B cell (primary cell): ENCODE measurements at places on chromosomes 1 and 21. TPM values are rescaled to one million over a fixed set of nuclear protein-coding genes. Genes with fewer than 3 reads are reported as not detected.

FALEC gene
- 1.1 and 3.7 TPM in 2 replicates for polyA plus RNA-seq

CAMK2N1 gene
- polyA plus RNA-seq, result 0.49 and 0.74 TPM in 2 replicates

DNA sequence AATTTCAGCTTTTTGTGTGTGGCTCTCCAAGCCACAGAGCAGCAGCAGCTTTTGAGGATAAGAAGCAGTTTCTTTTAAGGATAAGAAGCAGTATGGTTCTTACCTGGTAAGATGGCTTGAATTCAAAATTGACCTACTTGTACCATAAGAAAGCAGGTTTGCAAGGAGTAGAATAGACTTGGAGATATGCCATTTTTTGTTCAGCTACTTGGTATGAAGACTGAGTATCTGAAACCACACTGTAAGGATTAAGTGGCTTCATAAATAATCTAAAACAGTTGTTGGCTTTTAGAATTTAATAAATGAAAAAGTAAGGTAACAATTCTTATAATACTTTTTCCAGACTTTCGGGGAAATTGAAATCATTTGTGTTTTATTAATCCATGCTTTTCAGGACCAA, 74.2 kb downstream of the ATF6 start:
- H3K4me1 ChIP-seq, result no peaks in the 10 kb centered on the region
- H3K36me3 ChIP-seq, result peaks cover 12% of the 10 kb centered on the region
- DNase-seq, result no peak
- no peak overlapping the region for H3K4me3 ChIP-seq

IL23R gene
- polyA plus RNA-seq, result not detected in 2 replicates

- H3K4me3 ChIP-seq, result no peak overlapping the region
- DNase-seq, result no peak
- H3K4me1 ChIP-seq, result no peaks in the 10 kb centered on the region
- no peaks in the 10 kb centered on the region for H3K27me3 ChIP-seq
Measured at GRCh38 chr1:160222546-160222945, 17.4 kb downstream of the PEA15 start.

ZBTB21 gene
- polyA plus RNA-seq, result 12.4 and 45.7 TPM in 2 replicates

- no peak overlapping the region for H3K27ac ChIP-seq
- no peak overlapping the region for H3K4me3 ChIP-seq
- H3K4me1 ChIP-seq, result no peaks in the 10 kb centered on the region
- no peak for DNase-seq
- no peaks in the 10 kb centered on the region for H3K36me3 ChIP-seq
- no peaks in the 10 kb centered on the region for H3K27me3 ChIP-seq
Measured at GRCh38 chr1:232837087-232837486, 31.9 kb downstream of the MAP10 start.

- H3K4me1 ChIP-seq, result no peaks in the 10 kb centered on the region
- H3K36me3 ChIP-seq, result no peaks in the 10 kb centered on the region
- no peak overlapping the region for H3K4me3 ChIP-seq
Measured at GRCh38 chr1:70778056-70778762, 269.4 kb downstream of the PTGER3 start.

UTS2 gene
- polyA plus RNA-seq, result not detected in 2 replicates

DNA sequence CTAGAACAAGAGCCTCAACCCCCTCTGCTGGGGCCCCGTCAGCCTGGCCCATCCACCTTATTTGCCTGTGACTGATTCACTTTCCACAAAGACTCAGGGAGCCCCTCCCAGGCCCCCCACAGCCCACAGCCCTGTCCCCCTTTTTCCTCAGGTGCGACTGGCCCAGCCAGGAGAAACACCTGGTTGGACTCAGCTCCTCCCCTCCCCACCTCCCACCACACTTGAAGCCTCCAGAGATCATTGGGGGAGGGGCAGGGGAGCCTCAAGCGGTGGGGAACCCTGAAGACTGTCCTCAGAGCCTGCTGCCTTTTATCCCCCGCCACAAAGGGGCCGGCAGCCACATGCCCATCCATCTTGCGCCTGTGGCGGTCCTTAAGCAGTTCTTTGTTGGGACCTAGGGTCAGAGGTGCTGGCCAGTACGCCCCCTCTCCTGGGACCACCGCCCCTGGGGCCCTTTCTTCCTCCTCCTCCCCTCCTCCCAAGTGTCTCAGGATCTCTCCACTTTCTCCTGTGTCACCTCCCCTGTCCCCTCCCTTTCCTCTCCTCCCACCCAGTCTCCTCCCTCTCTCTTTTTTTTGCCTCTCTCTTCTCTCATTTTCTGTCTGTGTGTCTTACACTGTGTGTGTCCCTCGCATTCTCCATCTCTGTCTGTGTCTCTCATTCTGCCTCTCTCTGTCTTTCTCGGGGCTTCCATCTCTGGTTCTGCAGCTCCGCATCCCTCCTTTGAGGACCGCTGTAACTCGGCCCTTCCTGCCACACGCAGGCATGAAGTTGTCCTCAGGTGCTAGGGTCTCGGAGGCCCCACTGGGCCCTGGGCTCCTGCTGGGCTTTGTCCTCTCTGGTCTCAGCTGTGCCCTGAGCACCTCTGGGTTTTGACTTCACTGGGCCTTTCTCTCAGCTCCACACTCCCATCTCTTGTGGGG, 12.2 kb downstream of the CRABP2 start:
- H3K36me3 ChIP-seq, result no peaks in the 10 kb centered on the region
- H3K27ac ChIP-seq, result no peak overlapping the region
- DNase-seq, result no peak
- no peaks in the 10 kb centered on the region for H3K27me3 ChIP-seq
- no peak overlapping the region for H3K4me3 ChIP-seq

DNA sequence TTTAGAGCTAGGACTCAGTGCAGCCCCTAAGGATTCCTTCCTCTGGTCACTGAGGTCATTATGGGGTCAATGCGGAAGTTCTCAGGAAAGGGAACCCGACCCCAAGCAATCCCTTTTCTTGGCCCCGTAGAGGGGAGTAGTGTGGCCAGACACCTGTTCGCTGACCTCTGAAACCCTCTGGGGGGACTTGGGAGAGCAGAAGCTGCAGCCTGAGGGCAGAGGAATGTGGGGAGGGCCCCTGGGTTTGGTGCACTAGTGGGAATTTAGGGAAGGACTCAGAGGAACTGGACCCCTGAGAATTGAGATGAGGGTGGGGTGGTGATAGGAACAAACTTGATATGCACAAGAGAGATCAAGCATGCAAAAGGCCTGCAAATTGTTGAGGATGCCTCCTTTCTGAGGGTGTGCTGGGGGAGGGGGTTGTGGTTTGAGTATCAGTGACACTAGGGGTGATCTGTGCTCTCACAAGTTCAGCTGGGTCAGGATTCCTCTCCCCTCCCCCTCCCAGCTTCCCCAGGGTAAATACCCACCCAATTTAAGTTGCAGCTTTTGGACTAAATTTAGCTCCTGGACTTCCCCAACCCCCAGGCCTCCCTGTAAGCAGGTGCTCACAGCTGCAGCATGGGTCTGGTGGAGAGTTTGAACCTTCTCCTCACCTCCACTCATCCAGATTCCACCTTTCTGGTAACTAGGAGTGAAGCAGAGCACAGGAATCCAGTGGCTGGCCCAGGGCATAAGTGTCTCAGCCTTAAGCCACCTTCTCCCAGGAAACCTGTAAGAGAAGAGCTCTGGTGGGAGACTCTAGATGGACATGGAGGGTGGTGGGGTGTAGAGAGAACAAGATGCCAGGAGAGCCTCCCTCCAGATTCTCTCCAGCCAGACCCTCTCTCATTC, 13.5 kb downstream of the ADAMTSL4 start:
- no peaks in the 10 kb centered on the region for H3K27me3 ChIP-seq
- H3K4me3 ChIP-seq, result peak overlapping the region; percentile 85
- H3K27ac ChIP-seq, result peak overlapping the region; percentile 99
- no peaks in the 10 kb centered on the region for H3K36me3 ChIP-seq

- no peak overlapping the region for H3K27ac ChIP-seq
- peak; percentile 39 for DNase-seq
- peaks cover 13% of the 10 kb centered on the region for H3K36me3 ChIP-seq
- no peak overlapping the region for H3K4me3 ChIP-seq
Measured at GRCh38 chr1:231550448-231550781, 21.9 kb downstream of the TSNAX start.

CNKSR1 gene
- 5.8 and 8.8 TPM in 2 replicates for polyA plus RNA-seq

DNA sequence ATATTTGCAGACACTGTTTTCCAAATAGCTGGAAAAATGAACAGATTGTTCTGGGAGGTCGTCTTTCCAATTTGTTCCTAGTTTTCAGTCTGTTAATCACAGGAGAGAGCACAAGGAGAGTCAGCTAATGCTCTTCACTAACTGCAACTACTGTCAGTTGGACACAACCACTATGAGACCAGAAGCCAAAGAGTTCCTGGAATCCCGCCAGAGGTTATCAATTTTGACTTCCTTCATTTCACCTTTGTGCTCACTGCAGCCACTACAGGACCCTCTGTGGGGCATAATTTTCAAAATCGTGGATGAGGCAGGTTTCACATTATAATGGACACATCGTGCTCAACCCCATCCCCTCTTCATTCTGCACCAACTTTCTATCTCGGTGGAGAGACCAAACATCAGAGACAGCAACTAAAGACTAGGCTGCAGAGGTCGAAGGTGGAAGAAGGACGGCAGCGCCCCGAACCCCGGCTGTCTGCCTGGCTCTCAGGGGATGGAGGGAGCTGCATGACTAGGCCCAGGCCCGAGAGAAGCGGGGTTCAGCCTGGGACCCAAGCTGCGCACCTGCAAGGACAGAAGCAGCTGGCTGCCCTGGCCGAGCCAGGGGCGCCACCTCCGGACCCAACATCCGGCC, 602 bp downstream of the KIAA0319L start:
- H3K27me3 ChIP-seq, result no peaks in the 10 kb centered on the region
- H3K4me3 ChIP-seq, result peak overlapping the region; percentile 87
- peak overlapping the region; percentile 82 for H3K27ac ChIP-seq
- peaks cover 26% of the 10 kb centered on the region for H3K4me1 ChIP-seq
- DNase-seq, result no peak

DNA sequence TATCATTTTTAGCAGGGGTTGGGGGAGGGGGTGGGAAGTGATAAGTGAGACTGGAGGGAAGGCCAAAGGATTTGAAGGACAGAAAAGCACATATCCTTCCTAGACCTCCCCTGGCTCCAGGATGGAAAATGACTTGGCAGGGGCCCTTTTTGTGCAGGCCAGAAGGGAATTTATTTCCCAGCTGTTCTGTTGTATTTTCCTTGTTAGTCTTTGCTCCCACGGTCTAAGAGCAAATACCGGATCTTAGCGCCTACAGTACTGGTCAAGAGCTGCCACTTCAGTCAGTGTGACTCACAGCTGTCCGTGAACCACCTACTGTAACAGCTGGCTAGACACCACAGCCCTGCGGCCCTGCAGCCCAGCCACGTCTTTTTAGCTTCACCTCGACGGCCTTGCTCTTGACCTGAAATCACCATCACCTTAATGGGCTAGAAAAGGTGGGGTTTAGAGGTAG, 51.0 kb upstream of the ERRFI1 start:
- peaks cover 4% of the 10 kb centered on the region for H3K27me3 ChIP-seq
- H3K4me1 ChIP-seq, result no peaks in the 10 kb centered on the region
- no peaks in the 10 kb centered on the region for H3K36me3 ChIP-seq
- no peak overlapping the region for H3K4me3 ChIP-seq
- no peak overlapping the region for H3K27ac ChIP-seq

GRCh38 chr1:156923670-156924477, 3.4 kb downstream of the LRRC71 start:
- H3K36me3 ChIP-seq, result no peaks in the 10 kb centered on the region
- H3K27ac ChIP-seq, result no peak overlapping the region
- DNase-seq, result no peak
- H3K4me1 ChIP-seq, result peaks cover 19% of the 10 kb centered on the region
- no peak overlapping the region for H3K4me3 ChIP-seq

PTPN7 gene
- polyA plus RNA-seq, result 37.5 and 53.0 TPM in 2 replicates

- H3K36me3 ChIP-seq, result no peaks in the 10 kb centered on the region
- H3K4me1 ChIP-seq, result no peaks in the 10 kb centered on the region
- H3K27me3 ChIP-seq, result no peaks in the 10 kb centered on the region
- no peak for DNase-seq
Measured at GRCh38 chr1:78121710-78122109, 75.9 kb downstream of the GIPC2 start.

CSTB gene
- 9.3 and 28.3 TPM in 2 replicates for polyA plus RNA-seq

PDPN gene
- polyA plus RNA-seq, result not detected in 2 replicates
